Hippocampal formation (tissue), 2 donors: ENCODE measurements at places on chromosomes 3 and 15.

GRCh38 chr3:43132870-43133636 lies 27.2 kb upstream of the POMGNT2 start:
- peak; percentile 14 for DNase-seq

DNA sequence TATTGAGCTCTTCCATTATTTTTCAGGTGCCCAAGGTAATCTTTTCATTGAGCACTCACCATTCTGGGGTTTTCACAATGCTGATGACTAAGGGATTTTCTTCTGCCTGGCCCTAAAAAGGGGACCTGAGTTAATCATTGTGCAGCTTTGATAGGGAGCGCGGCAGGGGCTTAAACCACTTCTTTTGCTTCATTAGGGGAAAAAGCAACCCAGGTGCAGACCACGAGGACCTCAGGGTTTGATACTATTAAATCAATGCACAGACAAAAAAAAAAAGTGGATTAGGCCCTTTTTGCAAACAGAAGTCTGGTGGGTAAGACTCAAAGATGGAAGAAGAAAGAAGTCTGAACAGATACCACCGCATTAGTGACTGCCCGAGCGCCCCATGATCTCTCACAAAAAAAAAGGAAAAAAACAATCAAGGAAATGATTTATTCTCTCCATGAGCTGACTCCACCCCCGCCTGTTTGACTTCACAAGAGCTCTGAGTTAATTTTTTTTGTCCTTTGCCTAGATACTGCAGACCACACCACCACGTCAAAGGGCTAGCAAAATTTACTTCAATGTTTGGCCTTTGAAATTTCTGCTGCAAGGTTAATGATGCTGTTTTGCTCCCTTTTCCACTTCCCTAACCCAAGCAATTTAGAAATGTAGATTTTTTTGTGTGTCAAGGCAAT lies 78.0 kb upstream of the FEZF2 start:
- DNase-seq, result no peak

DNA sequence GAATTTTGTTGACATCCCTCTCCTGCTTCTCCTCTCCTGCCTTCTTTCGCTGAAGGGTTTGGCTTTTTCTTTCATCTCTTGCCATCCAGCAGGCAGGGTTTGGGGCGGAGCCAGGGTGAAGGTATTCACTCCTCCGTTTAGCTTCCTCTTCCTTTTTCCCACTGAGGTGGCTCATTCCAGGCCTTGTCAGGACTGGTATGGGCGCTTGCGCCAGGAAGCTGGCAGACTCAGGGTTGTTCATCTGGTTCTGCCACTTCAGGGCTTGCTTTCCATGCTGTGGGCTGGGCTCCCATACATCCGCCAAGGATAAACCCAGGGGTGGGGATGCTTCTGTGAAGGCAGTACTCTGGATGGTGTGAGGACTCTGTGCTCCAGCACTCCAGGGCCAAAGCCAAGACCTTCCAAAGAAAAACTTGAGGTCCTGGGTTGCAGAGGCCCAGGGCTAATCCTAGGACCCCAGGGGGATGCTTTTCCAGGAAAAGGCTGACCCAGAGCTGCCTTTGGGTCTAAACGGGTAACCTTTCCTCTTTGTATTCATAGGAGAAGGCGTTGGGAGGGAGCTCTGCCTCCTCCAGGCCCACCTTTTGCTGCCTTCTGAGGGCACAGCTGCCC lies 7.7 kb upstream of the AMOTL2 start:
- DNase-seq, result no peak

GRCh38 chr3:48318713-48319468 lies 14.6 kb downstream of the SPINK8 start:
- DNase-seq, result no peak

DNA sequence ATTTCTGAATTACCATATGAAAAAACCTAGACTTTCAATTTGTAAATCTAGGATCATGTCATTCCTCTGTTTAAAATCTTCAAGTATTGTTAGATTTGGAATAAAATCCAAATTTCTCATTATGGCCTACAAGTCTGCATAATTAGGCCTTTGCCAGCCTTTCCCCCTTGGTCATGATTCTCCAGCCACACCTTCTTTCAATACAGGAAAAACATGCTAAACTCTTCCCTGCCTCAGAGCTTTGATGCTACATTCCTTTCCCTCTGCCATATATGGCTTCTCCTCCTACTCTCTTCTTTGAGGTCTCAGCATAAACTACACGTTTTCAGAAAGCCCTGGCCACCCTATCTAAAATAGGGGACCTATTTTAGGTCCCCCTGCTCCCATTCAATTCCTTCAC lies 48.5 kb downstream of the TM6SF1 start:
- no peak for DNase-seq

- DNase-seq, result no peak
Measured at GRCh38 chr3:155302891-155303290, 9.4 kb upstream of the STRIT1 start.

DNA sequence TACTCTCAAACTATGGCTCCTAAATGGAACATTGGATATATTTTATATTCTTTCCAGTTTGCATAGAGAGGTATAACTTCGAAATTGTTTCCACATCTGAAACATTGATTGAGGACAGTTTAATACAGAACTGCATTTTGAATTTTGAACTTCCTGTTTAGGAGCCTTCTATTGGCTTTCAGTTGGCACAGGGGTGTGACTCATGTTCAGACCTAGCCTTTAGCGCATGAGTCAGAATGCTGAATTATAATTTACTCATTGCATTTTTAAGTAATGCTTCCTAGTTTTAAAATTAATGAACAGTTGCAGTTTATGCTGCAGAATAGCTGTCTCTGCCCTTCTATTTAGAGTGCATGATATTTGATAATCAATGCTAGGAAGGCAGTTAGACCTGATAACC lies 751.7 kb downstream of the CADM2 start:
- DNase-seq, result no peak

DNA sequence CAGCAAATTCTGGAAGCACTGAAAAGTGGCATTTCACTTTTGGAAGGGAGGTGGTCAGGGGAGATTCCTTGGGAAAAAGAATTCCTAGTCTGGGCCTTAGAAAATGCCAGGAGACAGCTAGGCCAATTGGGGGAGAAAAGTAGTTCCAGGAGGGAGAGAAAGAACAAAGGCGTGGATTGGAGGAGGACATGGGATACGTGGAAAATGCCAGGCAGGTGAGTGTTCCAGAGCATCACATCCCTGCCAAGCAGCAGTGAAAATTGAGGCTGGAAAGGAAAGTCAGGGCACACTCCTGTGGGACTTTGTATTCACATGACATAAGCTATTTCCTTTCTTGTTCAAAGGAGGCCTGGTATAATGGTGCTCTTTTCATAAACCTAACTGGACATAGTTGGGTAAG lies 134.5 kb upstream of the WNT5A start:
- no peak for DNase-seq

GRCh38 chr3:55882006-55882405 lies 394.9 kb upstream of the WNT5A start:
- DNase-seq, result no peak

DNA sequence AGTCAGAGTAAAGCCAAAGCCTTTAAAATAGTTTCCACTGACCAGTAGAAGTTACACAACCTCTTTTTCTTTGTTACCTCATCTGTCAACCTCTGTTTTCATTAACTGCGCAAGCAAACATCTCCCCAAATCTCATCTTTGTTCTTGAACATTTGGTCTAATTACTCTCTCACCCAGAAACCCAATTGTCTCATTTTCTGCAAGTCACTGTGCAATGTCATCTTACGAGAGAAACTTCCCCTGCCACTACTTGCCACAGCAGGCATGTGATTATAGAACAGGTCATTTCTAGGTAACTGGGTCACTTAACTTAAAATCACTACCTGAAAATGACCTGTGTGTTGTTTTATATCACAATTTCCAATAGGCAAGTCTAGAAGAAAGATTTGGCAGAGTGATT lies 159.4 kb downstream of the SI start:
- DNase-seq, result no peak

DNA sequence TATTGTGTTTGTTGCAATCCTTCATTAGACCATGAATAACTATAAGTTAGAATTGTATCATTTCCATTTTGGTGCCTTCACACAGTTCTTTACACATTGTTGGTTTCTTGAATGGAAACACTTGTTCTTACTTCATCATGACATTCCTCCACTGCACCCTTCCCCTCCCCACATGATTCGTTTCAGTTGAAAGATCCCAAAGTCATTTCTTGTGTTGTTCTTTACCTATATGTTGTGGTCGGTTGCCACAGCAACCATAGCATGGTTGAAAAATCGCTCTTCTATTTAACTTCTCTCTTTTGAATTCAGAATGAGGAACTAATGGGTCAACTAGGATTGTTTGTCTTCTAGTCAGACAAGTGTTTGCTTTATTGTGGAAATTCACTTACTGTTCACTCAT lies 103.3 kb downstream of the IL1RAP start:
- no peak for DNase-seq

DNA sequence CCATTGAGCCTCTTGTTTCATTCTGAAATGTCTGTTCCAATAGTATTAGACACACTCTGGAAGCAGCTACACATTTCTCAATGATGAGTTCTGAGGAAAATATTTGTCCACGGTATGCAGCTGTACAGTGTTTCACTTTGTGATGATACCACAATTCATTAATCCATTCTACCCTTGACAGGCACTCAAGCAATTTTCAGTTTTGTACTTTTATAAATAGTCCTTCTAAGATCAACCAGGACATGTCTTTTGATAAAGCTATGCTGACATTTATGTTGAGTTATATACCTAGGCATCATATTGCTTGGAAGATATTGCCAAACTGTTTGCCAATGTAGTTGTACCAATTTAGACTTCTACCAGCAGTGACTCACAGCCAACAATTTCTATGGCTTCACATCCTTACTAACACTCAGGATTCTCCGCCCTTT lies 165.1 kb upstream of the COL8A1 start:
- no peak for DNase-seq

- DNase-seq, result no peak
Measured at GRCh38 chr15:60760646-60761504, 281.9 kb upstream of the ICE2 start.

DNA sequence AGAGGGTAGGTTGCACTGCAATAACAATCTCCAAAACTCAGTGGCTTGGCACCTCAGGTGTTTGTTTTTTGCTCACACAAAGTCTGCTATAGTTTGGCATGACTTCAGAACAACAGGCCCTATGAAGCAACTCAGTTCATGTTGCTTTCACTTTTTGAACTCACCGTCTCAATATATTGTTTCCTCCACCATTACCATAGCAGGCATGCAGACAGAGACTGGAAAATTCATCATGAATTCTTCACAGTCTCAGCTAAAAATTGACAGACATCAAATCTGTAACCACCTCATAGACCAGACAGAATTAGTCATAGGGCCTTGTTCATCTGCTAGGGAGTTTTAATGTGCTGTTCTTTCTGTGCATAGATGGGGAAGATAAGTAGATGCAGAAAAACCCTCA lies 161.4 kb upstream of the POU1F1 start:
- DNase-seq, result no peak

GRCh38 chr15:51368751-51369450 lies 27.4 kb downstream of the GLDN start:
- no peak for DNase-seq

GRCh38 chr3:4656059-4656458 lies 162.9 kb downstream of the ITPR1 start:
- DNase-seq, result peak; percentile 43

DNA sequence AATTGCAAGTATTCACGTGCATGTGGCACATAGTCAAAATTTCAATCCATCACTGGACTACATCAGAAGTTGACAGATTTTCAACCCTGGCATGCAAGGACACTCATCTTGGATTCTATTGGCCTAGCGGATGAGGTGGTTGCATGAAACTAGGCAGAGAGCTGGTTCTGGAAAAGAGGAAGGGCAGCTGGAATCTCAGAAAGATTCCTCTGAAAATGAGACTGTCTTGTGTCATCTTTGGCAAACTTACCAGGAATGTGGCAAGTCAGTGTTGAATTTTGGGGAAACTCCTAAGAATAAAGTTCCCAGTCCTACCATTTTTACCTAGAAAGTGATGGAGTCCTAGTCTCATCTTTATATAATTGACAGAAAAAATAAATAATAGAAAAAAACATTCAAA lies 384.3 kb upstream of the NR2F2 start:
- no peak for DNase-seq

GRCh38 chr15:80019168-80019745 lies 40.2 kb upstream of the ZFAND6 start:
- DNase-seq, result no peak

DNA sequence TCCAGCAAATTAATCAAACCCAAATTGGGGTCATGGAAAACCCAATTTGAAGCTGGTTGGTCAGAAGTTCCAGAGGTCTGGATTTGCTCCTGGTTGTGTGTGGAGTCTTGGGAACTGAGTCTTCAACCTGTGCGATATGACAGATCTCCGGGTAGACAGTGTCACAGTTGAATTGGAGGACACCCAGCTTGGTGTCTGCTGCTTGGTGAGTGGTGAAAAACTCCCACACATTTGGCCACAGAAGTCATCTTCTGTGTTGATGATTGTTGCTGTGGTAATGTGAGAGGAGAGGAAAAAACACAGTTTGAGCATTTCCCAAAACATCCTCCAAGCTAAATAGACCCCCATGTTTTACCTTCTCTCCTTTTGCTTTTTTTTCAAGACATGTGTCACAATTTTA lies 218.1 kb downstream of the TP63 start:
- DNase-seq, result no peak

- no peak for DNase-seq
Measured at GRCh38 chr3:141236361-141236760, 4.7 kb downstream of the PXYLP1 start.

DNA sequence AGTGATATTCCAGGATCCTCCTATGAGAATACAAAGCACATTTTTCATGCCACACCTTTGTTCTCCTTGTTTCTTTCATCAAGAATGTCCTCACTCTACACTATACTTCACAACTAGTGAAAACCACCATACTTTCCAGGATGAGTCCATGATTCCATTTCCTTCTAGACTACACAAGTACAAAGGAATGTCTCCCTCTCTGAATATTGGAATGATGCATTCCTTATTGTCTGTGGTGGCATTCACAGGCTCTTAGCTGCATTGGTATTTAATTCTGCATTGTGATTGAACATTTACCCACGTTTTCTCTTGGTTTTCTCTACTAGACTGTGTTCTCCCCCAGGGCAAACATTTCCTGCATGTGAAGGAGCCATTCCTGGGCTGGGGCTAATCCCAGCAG lies 217.5 kb downstream of the RAP2B start:
- no peak for DNase-seq

DNA sequence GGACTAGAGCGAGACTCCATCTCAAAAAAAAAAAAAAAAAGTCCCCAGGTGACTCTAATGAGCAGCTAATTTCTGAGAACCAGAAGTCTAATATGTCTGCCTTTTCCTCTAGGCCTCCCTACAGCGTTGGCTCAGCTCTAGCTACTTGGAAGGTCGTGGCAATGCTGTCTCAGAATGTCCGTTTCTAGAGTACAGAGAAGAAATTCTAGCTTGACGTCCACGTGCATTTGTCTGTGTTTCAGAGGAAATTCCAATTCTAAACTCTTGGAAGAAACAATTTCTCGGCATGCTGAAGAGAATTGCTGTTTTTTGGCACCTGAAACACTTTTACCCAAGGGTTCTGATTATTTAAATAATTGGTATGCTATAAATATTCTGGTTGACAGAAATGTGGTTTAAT lies 78.8 kb downstream of the SOX2 start:
- no peak for DNase-seq

- DNase-seq, result no peak
Measured at GRCh38 chr15:60721707-60722106, 242.8 kb upstream of the ICE2 start.
